ENCODE measurements at places on chromosomes 13 and 19.

- DNase-seq = no peak
Observed at GRCh38 chr13:29379281-29379680, 216.2 kb downstream of the SLC7A1 start.

DNA sequence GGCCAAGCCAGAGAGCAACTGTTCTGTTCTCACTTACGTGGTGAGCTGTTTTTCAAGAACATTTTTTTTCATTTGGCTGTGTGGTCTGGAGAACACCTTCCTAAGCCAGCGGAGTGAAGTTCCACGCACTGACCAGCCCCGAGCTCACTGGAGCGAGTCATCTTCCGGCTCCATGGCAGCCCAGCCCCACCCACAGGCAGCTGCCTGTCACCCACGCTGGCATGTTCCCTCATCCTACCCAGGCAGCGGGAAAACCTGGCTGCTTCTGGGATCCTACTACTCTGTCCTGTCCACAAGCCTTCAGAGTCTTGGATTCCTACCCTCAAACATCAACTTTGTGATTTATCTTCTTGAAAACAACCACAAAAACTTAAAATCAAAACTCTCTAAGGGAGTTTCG lies 76.2 kb downstream of the GGACT start:
- DNase-seq = no peak

- DNase-seq = no peak
Observed at GRCh38 chr13:34263681-34264080, 445.7 kb downstream of the RFC3 start.

DNA sequence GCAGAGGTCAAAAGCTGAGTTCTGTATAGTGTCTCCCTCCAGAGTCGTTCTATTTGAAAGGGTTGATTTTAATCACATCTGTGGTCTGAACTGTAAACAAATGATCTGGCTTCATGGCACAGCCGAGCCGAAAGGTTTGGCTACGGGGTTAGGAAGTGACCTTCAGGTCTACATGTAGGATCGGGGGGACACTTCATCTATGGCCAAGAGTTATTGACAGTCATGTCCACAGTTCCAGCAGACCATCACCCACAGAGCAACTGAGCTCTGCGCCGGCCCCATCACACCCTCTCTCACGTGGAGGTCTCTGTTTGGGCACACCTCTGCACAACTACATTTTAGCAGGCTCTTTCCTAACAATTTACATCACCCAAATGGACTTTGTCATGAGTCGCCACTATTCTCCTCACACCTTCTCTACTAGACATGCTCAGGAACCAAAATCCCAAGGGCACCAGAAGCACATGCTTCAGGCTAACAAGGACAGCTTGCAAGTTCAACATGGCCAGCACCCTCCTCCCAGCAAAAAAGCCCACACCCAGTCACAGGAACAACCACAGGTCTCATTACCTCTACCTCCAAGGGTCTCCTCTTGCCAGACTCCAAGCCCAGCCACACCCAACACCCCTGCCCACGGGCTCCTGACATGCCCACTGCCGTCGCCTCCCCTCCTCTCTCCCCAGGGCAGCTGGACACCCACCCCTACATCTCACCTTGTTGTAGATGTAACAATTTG lies 36.1 kb upstream of the EPHX3 start:
- no peak for DNase-seq

DNA sequence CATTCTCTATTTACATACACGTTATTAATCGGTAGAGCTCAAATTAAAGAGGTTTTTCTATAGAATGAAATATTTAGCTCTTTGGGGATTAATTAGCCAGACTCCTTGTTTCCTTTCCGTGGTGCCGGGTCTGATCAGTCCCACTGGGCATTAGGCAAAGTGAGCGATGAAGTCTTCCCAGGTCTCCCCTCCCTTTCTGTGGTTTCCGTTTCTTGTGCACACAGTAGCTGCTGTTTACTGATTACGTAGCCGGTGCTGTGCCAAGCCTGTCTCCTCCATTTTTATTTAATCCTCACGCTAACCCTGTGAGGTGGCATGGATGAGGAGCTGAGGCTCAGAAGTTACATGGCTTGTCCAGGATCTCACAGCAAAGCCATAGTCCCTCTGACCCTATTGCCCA lies 9.0 kb downstream of the SLC25A15 start:
- DNase-seq = no peak

- DNase-seq = no peak
Observed at GRCh38 chr19:38743394-38744297, 628 bp downstream of the CAPN12 start.
